Daoy (cell line): ENCODE measurements at places on chromosomes 7 and 10.

- no peak for DNase-seq
Observed at GRCh38 chr10:50508315-50509051, 115.3 kb downstream of the SGMS1 start.

GRCh38 chr7:138465046-138465445, 5.0 kb downstream of the TRIM24 start:
- DNase-seq: no peak

DNA sequence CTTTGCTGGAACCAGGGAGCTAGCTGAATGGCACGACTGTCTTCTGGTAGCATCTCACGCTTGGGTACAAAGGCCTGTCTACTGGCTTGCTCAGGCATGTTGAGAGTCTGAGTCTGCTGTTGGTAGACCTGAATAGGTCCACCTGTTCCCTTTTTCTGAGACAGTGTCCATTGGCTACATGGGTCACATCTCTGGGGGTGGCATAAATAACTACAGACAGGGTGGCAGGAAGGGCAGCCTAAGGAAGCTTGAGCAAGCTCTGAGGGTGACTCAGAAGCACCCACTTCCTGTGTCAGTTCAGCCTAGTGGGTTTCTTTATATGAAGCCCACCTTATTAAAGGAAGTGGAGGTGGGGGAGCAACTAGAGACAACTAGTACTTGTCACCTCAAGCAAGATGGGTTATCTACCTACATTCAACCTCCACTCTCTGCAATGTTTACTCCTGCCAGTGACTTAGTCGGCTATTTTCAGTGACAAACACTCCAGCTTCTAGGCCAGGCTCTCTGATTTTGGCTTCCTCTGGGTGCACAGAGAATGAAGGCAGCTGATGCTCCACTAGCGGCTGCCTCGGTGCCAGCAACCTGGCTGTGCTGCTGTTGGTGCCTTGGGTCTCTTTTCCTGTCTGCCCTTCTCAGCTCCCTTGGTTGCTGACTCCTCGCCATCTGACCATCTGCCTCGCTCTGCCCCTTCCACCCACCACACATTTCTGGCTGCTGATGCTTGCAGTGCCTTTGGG, 5.7 kb upstream of the ZYX start:
- peak; percentile 55 for DNase-seq

DNA sequence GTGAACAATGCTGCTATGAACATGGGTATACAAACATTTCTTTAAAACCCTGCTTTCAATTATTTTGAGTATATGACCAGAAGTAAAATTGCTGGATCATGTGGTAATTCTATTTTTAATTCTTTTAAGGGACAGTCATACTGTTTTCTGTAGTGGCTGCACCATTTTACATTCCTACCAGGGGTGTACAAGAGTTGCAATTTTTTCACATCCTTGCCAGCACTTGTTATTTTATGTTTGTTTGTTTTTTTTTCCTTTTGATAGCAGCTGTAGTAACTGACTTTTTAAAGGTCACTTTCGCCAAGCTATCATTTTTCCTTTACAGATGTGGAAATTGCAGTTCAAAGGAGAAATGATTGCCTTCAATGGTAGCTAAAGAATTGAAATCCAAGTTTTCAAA, 99.5 kb downstream of the GPR85 start:
- DNase-seq: no peak
